A549 treated with AZD2906 at 1 μM for 4 hours (cell line): ENCODE measurements at places on chromosomes 5 and 9. TPM values are rescaled to one million over a fixed set of nuclear protein-coding genes. Genes with fewer than 3 reads are reported as not detected.

The SIT1 gene
- 0.07 TPM in 1 of 5 replicates, not detected in the others for total RNA-seq

The OR13C8 gene
- not detected in 5 replicates for total RNA-seq

The ADRA1B gene
- total RNA-seq = 21.8 to 24.5 TPM (median 23.0 TPM) in 5 replicates

The PTBP3 gene
- 27.1 to 41.0 TPM (median 31.8 TPM) in 5 replicates for total RNA-seq

The KIF4B gene
- 0.01 to 0.06 TPM (median 0.03 TPM) in 4 of 5 replicates, not detected in the other for total RNA-seq

The FOXD4L4 gene
- total RNA-seq = 0.06 to 0.13 TPM (median 0.06 TPM) in 4 of 5 replicates, not detected in the other

The ADGRV1 gene
- 0.50 to 0.89 TPM (median 0.61 TPM) in 5 replicates for total RNA-seq

The NR5A1 gene
- total RNA-seq = 0.07 to 0.20 TPM (median 0.17 TPM) in 5 replicates

The BTNL9 gene
- 0.70 to 1.1 TPM (median 0.84 TPM) in 5 replicates for total RNA-seq

The HEMGN gene
- not detected in 5 replicates for total RNA-seq

The PHF24 gene
- 0.07 to 0.19 TPM (median 0.13 TPM) in 5 replicates for total RNA-seq
